ENCODE measurements at places on chromosomes 7 and 10.

GRCh38 chr7:138926241-138926612 is 55.0 kb downstream of the KIAA1549 start:
- no peak for DNase-seq

DNA sequence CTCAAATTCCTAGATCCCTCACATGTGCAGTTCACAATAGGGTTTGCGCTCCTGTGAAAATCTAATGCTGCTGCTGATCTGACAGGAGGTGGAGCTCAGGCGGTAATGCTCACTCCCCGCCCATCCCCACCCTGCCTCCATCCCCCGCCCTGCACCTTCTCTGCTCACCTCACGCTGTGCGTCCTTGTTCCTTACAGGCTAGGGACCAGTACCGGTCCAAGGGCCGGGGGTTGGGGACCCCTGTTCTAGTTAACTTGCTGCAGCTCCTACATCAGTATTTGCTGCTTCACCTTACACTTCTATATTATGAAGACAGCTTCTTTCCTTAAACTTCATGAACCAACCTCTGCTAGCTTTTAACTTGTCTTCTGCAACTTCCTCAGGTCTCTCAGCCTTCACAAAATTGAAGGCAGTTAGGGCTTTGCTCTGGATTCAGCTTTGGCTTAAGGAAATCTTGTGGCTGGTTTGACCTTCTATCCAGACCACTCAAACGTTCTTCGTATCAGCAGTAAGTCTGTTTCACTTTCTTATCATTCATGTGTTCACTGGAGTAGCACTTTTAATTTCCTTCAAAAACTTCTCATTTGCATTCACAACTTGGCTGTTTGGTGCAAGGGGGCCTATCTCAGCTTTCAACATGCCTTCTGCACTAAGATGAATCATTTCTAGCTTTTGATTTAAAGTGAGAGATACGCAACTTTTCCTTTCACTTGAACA is 1.7 kb upstream of the TNKS2 start:
- peak; percentile 30 for DNase-seq

DNA sequence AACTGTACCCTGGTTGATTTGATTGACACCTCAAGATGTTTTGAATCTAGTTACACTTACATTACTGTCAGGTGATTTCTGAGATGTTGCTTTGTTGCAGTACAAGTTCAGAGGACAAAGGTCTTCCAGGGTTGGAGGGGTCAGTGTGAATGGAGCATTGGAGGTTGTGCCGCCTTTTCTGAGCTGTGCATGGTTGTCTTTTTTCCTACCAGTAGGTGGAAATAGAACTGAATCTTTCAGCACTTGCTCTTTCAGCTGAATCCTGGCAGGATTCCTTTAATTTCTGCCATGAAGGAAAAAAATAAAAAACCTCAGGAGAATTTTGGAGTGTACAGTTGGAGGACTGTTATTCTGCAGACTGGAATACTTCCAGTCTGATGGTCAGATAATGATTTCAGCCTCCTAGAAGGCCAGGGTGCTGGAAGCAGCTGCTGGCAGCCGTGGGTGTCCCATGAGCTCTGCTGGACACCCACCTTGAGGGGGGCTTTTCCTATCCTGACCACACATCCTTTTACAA is 82.7 kb downstream of the PLCE1 start:
- DNase-seq = no peak

DNA sequence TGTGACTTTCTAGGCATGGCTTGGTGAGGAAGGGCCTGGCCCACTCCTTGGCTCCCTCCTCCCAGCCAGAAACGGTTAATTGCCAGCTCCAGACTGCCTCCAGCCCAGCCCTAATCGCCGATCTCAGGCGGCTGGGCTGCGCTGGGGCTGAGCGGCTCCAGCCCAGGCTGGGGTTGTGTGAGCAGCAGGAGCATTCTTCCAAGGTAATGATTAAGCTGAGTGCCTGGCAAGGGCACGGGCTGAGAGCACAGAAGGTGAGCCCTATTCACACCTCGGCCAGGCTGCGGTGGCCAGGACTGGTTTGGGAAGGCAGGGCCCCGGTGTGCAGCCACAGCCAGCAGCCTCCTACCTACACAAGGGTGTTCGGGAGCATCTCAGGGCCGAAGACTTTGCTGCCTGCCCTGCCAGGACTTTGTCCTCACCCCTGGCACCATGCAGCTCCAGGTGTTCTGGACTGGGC is at the start of gene TMEM72:
TSS of gene TMEM72 (plus strand) at position 257 of the 460 bp plus-strand sequence. CDS start at position 433, 176 bp downstream.
- no peak for DNase-seq
